ENCODE measurements at places on chromosomes 11 and 22. TPM values are rescaled to one million over a fixed set of nuclear protein-coding genes. Genes with fewer than 3 reads are reported as not detected.

- DNase-seq, result no peak
Observed at GRCh38 chr11:61102667-61103571, 630 bp downstream of the CD5 start.

DNA sequence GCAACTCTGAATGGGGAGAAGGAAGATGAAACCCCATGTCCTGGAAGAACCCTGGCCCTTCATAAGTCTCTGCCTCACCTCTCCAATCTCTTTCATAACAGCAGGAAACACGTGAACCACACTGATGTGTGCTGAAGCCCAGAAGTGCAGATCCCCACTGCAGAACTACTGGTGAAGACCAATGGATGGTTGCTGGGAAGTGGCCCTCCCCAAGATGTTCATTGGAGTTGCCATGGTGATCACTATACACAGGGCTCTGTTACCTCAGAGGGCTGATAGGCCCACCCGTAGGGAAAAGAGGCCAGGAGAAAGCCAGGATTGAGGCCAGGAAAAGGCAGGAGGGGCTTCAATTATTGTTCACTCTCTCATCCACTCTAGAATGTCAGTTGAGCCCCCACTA is 11.6 kb downstream of the TST start:
- DNase-seq, result no peak

GRCh38 chr11:63448646-63449045 is 42.3 kb downstream of the PLAAT5 start:
- no peak for DNase-seq

The LINC01488 gene
- not detected for total RNA-seq

- no peak for DNase-seq
Observed at GRCh38 chr11:77450227-77450626, 23.7 kb downstream of the PAK1 start.

- DNase-seq, result peak; percentile 78
Observed at GRCh38 chr11:12216671-12217374, 106.4 kb downstream of the MICAL2 start.

The MAP6 gene
- total RNA-seq, result 8.9 TPM

- no peak for DNase-seq
Observed at GRCh38 chr11:79174045-79175008, 266.5 kb downstream of the TENM4 start.

GRCh38 chr11:8168485-8169257 is at the start of gene RIC3:
TSS of gene RIC3 (minus strand) at chr11:8169025. CDS start at chr11:8168989, 36 bp downstream.
- no peak for DNase-seq

DNA sequence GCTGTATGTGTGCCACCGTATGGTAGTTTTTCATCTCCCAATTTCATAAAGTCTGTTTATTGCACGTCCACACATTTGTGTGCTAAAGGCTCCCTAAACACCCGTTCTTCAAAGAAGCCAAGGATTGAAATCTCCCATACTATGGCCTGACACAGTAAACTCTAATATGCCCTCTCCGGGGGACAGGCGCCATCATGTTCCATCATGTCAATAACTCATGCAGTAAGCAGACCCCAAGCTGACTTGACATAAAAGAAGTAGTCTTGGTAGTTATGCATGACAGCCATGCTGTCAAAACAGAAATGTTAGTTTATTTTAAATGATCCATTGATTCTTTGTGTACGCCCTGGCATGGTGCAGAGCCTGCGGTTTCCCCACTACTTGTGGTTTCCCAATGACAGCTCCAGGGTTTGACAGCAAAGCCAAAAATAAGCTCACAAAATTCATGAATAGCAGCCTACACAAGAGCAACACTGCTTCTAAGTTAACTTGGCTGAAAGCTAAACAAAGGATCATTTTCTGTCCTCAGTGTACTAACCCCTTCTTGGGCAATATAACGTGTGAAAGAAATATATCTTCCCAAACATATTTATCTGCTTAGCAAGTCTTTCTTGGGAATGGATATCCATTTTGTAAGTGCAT is 56.5 kb upstream of the CABP7 start:
- peak; percentile 25 for DNase-seq

DNA sequence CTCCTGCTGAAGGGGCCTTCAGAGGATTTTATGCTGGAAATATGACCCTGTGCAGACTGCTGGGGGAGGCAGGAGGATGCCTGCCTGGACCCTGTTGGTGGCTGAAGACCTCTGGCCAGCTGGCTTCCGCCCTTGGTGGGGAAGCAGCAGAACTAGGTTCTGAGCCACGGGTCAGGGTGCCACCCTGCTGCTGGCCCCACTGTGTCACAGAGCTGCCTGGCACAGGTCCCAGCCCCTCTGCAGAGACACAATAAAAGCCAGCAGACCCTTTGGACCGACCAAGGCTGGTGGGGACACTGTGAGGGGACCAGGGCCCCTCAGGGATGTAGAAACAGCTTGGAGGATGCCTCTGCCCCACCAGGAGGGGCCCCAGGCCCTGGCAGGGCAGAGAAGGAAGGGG is 6.9 kb upstream of the SREBF2 start:
- no peak for DNase-seq

The CALCB gene
- not detected for total RNA-seq

The MMP7 gene
- 9.5 TPM for total RNA-seq

The PLET1 gene
- total RNA-seq, result not detected

The PAX6 gene
- 0.92 TPM for total RNA-seq

GRCh38 chr22:32603651-32604540 is 129.3 kb downstream of the FBXO7 start:
- DNase-seq, result no peak

DNA sequence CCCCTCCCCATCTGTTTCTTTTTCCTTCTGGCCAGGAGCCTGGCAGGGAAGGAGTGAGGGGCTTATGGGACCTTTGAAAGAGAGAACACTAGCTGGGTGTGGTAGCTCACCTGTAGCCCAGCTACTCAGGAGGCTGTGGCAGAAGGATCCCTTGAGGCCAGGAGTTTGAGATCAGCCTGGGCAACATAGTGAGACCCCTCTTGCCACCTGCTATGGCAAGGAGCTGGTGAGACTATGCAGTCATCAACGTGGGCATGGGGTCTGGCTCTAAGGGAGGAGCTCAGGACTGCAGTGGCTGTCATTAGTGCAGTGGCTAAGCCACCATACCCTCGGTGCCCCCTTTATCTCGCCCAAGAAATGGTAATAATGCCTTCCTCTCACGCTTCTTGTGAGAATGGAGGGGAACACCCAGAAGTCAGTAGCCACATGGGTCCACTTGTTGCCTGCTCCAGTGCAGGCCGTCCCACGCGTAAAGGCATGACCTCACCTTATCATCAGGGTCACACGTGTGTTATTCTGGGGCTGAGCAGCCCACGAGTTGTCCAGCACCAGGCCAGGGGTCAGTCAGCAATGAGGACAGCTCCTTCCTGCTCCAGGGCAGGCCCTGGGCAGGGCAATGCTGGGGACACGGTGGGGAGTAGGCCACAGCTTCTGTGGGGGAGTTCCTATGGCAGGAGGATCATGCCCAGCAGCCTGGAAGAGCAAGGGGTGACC is 27.7 kb upstream of the TEF start:
- no peak for DNase-seq

Measured in tongue (tissue), 3 donors.